ENCODE measurements at places on chromosomes 7 and 10. TPM values are rescaled to one million over a fixed set of nuclear protein-coding genes. Genes with fewer than 3 reads are reported as not detected.

DNA sequence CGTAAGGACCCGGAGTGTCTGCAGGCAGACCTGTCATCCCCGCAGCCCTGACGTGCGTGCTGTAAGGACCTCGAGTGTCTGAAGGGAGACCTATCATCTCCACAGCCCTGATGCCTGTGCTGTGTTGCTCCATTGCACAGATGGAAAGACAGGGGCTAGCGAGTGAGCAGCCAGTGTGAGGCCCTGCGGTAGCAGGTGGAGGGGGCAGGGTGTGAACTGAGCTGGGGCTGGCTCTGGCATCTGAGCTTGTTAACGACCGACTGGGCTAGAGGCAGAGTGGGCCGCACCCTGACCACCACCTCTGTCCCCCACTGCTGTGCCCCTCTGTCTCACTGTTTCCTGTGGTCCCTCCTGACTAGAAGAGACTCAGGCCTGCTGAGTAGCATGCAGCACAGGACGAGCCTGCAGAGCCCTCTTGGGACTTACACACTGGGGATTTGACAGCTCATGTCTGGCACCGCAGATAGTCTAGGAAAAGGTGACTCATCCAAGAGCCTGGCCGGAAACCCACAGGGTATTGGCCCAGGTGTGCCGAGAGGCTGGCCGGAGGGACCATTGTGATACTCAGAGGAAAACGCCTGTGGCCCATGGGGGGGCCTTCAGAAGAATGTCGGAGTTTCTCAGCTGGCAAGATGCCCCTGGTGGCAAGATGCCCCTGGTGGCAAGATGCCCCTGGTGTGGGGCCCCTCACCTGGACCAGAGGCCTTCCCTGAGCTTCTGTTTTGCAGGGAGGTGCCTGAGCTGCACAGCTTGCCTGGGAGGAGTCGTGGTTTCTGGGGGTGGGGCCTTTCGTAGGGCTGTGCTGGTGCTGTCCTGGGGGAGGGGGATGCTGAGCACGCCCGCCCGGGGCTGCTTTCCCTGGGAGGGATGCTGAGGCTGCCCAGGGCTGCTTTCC, 34.3 kb downstream of the INPP5A start:
- peaks cover 27% of the 10 kb centered on the region for H3K4me1 ChIP-seq
- no peaks in the 10 kb centered on the region for H3K27me3 ChIP-seq
- peak; percentile 75 for DNase-seq
- H3K27ac ChIP-seq: no peak overlapping the region

GRCh38 chr7:52897713-52898112, 137.7 kb upstream of the POM121L12 start:
- no peak overlapping the region for H3K27ac ChIP-seq
- H3K36me3 ChIP-seq: no peaks in the 10 kb centered on the region
- H3K4me3 ChIP-seq: no peak overlapping the region
- DNase-seq: no peak

SPDYE11 gene
- not detected for total RNA-seq

CALML3 gene
- not detected for total RNA-seq

PKD2L1 gene
- total RNA-seq: not detected

All from endothelial cell of umbilical vein (primary cell).